ENCODE measurements at places on chromosomes 1 and 21.

DNA sequence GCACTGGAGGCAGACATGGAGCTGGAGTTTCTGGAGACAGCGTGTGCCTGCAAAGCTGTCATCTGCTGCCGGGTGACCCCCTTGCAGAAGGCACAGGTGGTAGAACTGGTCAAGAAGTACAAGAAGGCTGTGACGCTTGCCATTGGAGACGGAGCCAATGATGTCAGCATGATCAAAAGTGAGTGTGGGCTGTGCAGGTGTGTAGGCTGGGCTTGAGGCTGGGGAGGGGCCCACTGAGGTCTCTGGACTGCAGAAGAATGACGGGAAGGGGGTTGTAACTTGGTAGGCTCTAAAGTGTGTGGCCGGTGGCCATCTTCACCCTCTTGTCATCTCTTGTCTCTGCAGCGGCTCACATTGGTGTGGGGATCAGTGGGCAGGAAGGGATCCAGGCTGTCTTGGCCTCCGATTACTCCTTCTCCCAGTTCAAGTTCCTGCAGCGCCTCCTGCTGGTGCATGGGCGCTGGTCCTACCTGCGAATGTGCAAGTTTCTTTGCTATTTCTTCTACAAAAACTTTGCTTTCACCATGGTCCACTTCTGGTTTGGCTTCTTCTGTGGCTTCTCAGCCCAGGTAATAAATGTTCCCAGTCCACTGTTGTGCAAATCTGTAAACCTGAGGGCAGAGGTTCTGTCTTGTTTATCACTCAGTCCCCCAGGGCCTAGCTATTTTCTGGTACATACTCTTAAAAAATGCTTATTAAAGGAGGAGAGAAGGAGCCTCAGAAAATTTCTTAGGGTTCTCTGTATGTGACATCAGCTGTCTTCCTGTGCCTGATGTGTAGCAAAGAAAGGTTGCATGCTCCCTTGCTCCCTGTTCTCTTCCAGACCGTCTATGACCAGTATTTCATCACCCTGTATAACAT, 19.9 kb downstream of the ATP8B2 start:
- DNase-seq = no peak

DNA sequence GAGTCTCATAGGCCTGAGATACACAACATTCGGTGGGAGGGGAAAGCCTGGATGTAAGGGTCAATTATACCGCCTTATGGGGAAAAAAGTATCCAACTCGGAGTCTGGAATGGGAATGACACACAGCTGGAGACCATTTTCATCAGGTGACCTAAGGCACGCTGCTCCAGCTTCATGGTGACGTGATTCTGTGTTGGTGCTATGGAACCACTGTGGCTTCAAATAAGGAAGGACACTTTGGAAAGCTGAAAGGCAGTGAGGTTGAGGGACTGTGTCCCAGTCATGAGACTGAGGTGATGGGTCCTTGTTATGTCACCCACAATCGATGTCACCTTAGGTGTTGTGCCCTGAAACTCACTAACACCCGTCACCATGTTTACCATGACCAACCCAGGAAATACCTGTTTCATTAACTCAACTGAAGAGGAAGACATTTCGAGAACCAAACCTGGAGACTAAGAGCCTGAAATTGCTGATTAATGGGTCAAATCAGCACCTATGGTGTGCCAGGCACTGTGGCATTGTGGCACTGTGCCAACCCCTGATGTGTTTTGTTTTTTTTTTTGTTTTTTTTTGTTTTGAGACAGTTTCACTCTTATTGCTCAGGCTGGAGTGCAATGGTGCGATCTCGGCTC, 54.5 kb downstream of the IRF2BP2 start:
- DNase-seq = no peak

DNA sequence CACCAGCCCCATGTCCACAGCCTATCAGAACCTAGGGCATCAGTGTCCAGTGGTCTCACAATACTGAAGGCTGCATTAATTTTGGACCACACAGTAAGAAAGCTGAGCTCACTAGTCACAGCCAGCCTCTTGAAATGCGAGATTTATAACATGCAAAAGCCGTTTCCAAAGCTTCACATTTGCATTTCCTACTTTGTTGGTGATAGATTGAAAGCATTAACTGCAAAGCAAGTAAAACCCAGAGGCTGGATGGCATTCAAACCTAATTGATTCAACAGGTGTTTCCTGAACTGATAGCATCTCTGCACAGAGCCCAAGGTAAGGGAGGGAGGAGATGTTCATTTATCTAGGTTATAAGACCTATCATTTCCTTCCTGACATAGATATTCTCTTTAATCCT, 410.1 kb downstream of the OMA1 start:
- DNase-seq = no peak

GRCh38 chr1:53237638-53238037, 680 bp downstream of the MAGOH start:
- DNase-seq = no peak

Measured in iPS DF 6.9 (cell line).